Fibroblast of skin of abdomen (primary cell): ENCODE measurements at places on chromosomes 16 and 17.

DNA sequence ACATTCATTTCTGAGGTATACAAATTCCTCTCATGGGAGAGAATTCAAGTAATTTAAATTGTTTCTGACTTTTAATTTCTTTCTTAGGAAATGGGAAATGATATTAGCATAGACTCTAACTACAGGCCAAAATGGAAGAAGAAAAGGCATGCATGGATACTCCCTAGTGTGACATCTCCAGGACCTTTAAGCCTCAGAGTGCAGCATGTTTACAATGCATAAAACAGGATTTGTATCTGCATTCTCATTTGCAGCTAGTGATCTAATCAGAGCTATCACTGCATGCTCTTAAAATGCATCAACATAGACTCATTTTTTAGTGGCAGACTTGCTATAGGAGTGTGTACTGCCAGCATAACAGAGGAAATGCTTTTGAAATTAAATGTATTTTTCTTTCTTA lies 224.6 kb upstream of the GOT2 start:
- no peak for DNase-seq

DNA sequence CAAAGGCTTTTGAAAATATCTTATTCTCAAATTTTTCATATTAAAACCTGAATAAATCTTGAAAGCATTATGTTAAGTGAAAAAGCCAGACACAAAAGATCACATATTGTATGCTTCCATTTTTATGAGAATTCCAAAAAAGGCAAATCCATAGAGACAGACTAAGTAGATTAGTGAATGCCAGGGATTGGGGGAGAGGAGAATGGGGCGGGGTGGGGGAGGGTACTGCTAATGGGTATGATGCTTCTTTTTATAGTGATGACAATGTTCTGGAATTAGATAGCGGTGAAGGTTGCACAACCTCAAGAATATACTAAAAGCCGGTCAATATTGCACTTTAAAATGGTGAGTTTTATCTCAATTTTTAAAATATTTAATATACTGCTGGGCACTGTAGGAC lies 44.0 kb downstream of the XPO6 start:
- no peak for DNase-seq

- DNase-seq: no peak
Observed at GRCh38 chr17:68198931-68199836, 48.7 kb upstream of the AMZ2 start.

- DNase-seq: no peak
Observed at GRCh38 chr17:43018932-43019331, 3.3 kb downstream of the VAT1 start.

DNA sequence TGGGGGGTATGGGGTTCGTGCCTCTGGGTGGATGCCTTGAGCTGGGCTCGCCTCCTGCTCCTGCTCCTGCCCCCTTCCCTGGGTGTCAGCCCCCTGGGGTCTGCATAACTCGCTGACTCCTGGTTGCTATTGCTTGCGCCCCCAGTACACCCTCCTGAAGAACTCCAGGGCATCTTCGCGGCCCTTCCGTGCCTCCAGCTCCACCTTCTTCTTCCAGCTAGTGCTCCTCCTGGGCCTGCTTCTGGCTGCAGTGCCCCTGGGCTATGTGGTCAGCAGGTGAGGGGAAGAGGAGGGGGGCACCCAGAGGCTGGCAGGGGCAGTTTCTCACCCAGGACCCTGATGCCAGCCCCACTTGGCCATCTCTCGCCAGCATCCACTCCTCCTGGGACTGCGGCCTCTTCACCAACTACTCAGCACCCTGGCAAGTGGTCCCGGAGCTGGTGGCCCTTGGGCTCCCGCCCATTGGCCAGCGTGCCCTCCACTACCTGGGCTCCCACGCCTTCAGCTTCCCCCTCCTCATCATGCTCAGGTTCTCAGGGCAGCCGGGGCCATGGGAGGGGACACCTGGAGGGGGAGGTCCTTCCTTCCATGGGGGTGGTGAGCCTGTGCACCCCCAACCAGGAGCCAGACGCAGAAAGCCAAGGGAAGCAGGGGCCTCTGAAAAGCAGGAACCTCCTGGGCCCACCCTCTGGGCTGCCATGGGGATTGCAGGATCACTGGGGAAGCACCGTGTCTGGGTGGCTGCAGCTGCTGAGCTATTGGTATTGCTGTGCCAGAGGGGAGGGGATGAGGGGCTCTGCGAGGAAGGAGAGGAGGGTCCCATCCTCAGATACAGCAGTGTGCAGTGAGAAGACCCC lies 7.8 kb upstream of the C17orf99 start:
- DNase-seq: no peak

GRCh38 chr16:88826070-88826840 lies 14.5 kb upstream of the APRT start:
- DNase-seq: no peak

- DNase-seq: peak; percentile 62
Observed at GRCh38 chr17:57984261-57984890, 3.7 kb downstream of the VEZF1 start.

- DNase-seq: no peak
Observed at GRCh38 chr17:82882715-82883418, 43.0 kb upstream of the ZNF750 start.

- no peak for DNase-seq
Observed at GRCh38 chr16:57244463-57244766, 644 bp upstream of the ARL2BP start.

GRCh38 chr17:40777971-40778370 lies 4.4 kb downstream of the KRT27 start:
- no peak for DNase-seq

DNA sequence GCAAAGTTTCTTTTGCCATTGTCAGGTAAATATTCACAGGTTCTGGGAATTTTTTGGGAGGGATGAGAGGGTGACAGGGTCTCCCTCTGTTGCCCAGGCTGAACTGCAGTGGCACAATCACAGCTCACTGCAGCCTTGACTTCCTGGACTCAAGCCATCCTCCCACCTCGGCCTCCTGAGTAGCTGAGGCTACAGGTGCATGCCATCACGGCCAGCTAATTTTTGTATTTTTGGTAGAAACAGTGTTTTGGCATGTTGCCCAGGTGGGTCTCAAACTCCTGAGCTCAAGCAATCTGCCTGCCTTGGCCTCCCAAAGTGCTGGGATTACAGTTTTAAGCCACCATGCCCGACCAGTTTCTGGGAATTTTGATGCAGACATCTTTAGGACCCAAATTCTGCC lies 53.0 kb downstream of the IQCK start:
- DNase-seq: no peak

DNA sequence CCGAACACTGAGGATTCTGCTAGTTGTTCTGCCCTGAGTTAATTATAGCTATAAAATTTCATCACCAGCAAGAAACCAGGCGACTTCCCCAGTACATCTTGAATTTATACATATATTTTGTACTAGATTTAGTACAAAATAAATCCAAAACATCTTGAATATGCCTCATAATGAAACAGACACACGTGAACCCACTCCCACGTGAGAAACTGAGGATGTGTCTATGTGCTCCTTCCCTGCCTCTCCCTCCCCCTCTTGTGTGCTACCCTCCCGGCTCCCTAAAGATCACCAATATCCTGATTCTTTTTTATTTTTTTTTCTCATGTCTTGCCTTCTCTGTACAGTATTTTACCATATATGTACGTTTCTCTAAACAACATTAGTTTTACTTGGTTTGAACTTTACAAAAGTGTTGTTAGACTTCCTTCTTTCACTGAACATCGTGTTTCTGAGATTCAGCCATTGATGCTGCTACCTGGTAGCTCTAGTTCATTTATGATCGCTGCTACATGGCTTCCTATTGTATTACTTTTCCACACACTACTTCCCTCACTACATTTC lies 1.1 kb upstream of the LCMT1 start:
- no peak for DNase-seq

DNA sequence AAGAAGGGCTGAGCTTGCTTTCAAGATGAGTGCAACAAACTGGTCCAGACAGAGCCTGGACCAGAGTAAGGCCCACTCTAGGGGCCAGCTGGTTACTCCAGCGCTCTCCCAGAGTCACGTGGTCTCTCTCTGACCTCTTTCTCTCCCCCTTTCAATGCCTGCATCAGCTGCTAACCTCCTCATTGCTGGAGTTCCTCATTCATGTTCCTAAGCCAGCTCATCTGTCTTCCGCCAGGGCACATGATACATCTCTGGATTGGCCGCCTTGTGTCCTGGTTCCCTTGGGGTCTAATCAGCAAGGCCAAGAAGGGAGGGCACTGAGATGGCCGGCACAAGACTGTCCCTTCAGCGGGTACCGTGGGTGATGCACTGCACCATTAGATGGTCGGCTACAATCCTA lies 26.9 kb upstream of the ZFP90 start:
- no peak for DNase-seq

GRCh38 chr17:7480089-7480384 lies 606 bp upstream of the ZBTB4 start:
- DNase-seq: no peak

DNA sequence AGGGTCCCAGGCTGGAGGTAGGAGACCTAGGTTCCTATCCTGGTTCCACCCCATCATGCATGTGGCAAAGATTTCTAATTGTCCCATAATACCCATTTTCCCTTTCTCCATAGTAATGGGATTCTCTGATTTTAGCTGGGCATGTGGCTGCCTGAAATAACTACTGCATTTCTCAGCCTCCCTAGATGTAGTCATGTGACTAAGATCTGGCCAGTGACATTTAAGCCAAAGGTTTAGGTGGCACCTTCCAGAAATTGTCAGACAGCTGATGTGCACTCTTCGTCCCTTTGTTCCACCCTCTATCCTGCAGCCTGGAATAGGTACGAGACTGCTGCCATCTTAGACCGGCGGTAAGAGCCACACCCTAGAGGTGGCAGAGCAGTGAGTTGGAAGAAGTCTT lies 8.2 kb downstream of the NXPH3 start:
- DNase-seq: no peak

GRCh38 chr17:31697838-31698237 lies 161.2 kb downstream of the COPRS start:
- no peak for DNase-seq

- no peak for DNase-seq
Observed at GRCh38 chr17:34607917-34608316, 28.5 kb downstream of the TMEM132E start.

GRCh38 chr17:77471984-77472461 lies 331.3 kb downstream of the SEC14L1 start:
- DNase-seq: peak; percentile 93

- DNase-seq: peak; percentile 16
Observed at GRCh38 chr17:82808921-82809905, 30.6 kb downstream of the ZNF750 start.

DNA sequence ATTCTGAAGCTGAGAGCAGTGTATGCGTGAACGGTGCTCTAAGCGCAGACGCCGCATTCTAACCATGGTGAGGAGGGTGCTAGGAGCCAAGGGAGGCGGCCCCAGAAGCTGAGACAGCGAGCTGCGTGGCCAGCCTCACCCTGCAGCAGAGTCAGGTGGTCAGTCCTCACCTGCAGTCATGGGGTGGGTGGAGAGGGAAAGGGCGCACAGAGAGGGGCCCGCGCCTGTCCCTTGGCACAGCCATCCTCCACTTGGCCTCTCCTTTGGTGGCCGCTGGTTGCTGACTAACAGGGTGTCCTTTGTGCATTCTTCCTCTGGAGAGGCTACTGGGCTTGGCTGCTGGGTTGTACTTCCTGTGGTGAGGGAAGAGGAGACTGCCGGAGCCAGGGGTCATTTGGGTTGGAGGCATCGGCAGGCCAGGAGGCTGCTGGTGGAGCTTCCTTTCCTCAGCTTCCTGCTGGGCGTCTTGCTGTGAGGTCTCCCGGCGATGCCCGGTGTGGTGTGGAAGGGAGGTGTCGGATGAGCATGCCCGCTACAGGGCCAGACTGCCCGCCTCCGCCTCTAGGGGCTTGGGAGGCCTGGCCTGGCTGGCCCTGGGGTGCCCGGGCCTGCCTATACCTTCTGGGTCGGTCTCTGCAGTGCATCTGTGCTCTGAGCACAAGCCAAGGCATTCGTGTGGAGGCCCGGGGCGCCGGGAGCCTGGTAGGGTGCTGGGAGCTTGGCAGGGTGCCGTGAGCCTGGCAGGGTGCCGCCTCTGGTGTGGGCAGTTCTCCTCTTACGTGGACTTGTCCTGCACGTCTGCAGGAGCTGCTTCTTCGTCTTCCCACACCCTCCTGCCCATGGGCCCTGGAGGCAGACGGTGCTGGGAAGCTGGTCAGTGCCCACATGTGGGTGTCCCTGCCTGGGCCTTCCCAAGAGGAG lies 17.4 kb downstream of the RNF213 start:
- DNase-seq: no peak

DNA sequence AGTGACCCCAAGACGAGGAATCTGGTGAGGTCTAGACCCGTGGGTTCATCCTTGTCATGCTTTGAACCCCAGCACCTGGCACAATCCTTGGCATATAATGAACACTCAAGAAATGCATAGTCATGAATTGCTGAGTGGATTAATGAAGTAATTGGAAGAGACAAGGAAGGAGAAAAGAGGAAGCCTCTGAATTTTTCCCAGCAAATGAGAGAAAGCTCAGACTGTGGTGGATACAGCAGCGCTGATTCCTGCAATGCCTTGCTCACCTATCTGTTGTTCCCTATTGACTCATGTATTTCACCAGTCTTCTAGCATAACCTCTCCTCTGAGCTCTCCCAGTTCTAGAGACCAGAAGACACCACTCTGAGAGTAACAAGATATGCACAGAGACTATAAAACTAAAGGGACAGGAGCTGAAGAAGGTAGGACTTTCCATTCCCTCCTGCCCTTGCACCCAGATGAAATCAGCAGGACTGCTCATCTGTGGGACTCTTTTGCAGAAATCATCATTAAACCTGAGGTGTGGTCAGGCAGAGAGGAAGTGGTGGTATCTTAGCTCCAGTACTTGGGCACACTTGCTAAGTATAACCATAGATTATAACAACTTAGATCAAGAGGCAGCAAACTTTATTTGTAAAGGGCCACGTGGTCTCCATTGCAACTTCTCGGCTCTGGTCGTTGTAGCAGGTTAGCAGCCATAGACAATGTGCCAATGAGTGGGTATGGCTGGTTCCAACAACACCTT lies 102.8 kb downstream of the MAF start:
- no peak for DNase-seq

DNA sequence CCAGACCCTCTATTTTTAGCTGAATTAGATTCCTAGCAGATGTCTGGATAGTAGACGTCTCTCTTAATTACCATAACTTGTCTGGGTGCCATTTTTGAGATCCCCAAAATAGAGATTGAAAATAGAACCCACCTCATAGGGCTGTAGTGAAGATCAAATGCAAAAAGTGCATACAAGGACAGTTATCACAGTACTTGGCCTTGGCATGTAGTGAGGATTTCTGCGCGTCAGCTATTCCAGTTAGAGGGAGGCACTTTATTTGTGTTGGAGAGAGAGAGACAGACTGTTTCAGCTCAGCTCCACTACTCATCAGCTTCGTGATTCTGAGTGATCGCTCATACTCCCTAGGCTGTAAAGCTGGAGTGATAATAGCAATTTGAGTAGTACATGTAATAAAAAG lies 59.6 kb upstream of the CDH13 start:
- no peak for DNase-seq

DNA sequence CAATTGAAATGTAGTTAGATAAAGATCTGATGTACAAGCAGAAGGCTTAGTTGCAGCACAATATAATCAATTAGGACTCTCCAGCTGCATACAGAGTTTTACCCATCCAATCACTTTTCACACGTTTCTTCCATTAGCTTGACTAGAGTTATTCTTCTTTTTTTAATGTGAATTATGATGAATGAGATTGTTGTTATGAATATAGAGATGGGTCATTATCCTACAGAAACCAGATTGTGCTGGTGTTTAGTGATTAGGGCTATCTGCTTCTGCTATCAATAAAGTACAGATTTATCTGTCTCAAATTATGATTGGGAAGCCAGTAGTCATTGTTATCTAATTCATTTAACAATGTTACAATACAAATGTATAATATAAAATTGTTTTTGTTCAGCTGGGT lies 221.4 kb upstream of the TBX2 start:
- no peak for DNase-seq
